Stimulated activated CD8-positive, alpha-beta memory T cell treated with anti-CD3 and anti-CD28 coated beads, Interleukin-4, amount 100 ng/mL, for 1 hour (primary cell): ENCODE measurements at places on chromosomes 2 and 18.

- DNase-seq, result no peak
These were observed 11.7 kb downstream of the CDC42EP3 start for GRCh38 chr2:37659723-37660122.

DNA sequence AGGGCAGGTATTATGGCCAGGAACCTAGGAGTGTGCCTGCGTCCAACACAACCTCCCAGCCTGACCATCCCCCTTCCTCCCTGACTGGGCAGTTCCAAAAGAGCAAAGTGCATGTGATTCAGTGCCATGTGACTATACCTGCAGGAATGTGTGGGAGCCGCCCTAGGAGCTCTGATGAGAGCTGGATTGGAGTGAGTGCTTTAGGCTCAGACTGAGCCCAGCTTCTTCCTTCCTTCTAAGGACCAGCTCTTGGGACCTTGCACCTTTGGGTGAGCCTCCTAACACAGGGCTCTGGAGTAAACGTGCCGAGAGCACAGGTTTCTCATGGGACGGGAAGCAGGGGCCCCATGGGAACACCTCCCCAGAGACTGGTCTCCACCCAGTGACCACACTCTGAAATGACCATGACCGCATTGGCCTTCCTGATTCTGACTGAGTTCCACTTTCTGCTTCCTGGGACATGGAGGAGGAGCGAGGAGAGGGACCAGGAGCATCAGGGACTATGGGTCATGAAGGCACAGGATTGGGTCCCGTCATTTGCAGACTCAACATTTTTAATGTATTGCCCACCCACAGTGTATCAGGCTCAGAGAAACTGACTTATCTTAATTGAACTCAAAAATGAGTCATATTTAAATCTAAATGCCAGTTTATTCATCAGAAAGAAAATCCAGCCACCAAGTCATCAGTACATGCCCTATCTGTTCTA, 87.8 kb upstream of the BCL2L11 start:
- no peak for DNase-seq

- no peak for DNase-seq
These were observed 9.8 kb downstream of the IL36A start for GRCh38 chr2:113015042-113015441.

DNA sequence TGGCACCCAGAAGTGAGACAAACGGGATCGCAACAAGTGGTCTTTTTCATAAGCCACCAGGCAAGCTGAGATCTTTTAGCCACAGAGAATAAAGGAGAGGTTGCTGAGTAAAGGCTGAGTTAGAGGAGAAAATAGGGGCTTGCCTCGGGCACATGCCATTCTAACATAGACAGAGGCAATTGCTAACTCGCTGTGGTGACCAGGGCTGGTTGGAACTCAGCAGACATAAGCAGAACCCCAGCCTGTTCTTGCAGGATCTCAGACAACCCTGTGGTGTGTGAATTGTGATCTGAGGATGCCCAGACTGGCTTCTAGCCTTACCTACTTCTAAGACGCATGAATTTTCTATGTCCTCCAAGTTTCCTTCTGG, 300.2 kb downstream of the CDCA7 start:
- DNase-seq, result no peak

- DNase-seq, result no peak
These were observed 139.3 kb downstream of the KLHL29 start for GRCh38 chr2:23524261-23524706.

DNA sequence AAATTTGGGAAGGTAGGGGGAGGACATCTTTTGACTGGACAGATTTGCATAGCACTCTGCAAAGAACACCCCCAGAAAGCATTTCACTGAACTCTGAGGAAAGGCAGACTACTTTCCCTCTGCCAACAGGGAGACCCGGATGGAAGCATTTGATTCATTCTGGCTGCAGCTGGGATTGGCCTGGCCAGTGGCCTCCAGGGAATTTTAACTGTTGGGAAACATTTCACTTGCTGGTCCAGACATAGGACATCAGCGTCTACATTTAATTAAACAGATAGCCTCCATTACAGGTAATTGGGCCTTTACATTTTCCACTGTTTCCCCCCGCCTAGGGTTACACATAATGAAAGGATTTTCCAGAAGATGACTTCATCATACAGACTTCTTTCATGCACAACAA, 92.8 kb downstream of the MARCHF4 start:
- DNase-seq, result no peak

- DNase-seq, result no peak
These were observed 51.6 kb downstream of the HNRNPLL start for GRCh38 chr2:38551171-38551570.

DNA sequence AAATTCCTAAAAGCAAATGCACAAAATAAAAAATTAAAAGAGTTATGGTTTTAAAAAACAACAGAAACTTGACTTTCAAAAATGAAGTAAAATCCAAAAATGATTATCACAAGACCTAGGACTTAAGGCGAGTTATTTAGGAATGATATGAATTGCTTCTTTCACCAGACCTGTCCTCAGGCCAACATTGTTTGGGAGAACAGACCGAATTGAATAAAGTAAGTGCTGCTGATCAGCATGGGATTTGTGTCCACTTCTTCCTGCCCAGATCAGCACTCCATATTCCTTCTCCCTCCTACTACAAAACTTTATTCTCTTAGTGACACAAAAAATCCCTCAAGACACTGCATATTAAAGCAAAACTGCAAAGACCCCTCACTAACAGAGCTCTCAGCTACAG, 39.1 kb downstream of the WDFY1 start:
- no peak for DNase-seq

GRCh38 chr2:130896813-130897212, 60.1 kb downstream of the ARHGEF4 start:
- no peak for DNase-seq

DNA sequence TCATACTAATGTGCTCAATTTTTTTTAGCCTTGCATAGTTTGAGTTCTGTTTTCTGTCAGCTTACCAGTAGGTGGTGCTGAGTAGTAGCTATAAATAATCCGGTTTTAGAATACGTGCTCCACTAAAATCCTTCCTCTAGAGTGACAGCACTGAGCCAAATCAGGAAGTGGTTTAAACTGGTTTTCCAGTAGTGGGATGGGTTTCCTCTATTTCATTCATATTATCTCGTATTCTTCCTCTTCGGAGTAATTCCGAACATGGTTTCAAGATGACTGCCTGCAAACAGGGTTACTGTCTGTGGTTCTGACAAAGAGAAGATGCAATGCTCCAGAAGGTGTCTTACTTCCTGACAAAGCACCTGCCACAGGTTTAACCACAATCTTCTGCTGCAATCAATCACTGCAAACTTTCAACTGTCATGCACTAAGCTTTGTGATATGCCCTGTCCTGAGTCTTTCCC, 496.9 kb upstream of the VRK2 start:
- no peak for DNase-seq

- DNase-seq, result no peak
These were observed 96.0 kb downstream of the TFCP2L1 start for GRCh38 chr2:121189011-121189410.

DNA sequence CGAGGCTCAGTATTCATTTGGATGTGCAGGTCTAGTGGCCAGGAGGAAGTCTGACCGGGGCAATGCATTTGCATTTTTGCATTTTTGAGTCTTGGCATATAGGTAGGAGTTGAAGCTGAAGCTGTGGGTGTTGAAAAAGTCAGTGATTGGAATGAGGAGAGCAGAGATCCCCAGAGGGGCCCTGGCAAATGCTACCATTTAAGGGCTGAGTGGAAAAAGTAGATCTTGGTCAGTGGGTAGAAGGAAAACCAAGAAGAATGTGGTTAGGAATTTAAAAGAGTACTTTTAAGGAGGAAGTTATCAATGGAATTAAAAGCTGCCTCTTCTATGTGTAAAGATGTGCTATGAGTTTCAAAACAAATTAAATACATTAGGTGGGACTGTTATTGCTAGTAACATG, 143.0 kb downstream of the ZEB2 start:
- DNase-seq, result no peak
